Stimulated activated CD4-positive, alpha-beta T cell treated with anti-CD3 and anti-CD28 coated beads, TNF-alpha, amount 100 ng/mL, for 4 hours (primary cell): ENCODE measurements at places on chromosomes 1 and 21.
A peak's percentile ranks its signal among the peaks of the same experiment; 100 is the strongest.

DNA sequence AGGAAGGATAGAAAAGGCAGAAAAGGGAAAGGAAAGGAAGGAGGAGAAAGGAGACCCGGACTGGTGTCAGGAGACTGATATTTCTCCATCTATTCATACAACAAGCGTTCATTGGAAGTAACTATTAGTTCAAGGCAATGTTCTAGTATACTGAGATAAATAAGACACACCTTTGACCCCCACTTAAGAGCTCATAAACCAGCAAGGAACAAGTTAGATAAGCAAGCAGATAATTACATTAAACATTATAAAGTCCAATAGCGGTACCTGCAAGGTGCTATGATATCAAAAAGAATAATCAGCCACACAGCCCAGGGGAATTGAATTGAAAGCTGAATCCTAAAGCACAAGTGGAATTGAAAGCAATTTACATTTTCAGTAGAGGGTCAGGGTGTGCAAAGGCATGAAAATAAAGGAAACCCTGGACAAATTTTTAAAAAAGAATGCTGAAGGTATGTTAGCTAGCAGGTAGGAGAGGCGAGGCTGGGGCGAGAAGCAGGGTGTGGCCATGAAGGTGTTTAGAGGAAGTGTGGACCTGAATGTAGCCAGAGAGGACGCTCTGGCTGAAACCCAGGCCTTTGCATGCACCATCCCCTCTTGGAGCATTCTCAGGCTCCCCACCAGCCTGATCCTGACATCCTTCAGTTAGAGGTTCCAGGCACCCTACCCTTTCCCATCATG is 200.0 kb downstream of the SETD4 start:
- DNase-seq = no peak

DNA sequence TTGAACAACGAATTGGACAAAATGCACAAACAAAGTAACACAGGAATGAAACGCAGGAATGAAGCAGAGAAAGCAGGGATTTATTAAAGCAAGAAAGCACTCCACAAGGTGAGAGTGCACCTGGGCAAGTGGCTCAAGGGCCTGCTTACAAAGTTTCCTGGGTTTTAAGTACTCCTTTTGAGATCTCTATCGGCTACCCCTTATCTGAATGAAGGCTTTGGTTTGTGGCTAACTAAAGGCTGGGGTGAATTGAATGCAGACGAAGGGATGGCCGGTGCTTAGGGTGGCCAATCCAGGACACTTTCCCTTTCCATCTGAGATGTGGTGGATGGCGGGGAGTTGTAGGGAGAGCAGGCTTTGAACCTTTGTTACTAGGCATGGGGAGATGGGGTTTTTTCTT is 151.4 kb upstream of the KIAA0040 start:
- DNase-seq = no peak

- no peak for DNase-seq
Observed at GRCh38 chr1:18861082-18861481, 1.6 kb upstream of the TAS1R2 start.

DNA sequence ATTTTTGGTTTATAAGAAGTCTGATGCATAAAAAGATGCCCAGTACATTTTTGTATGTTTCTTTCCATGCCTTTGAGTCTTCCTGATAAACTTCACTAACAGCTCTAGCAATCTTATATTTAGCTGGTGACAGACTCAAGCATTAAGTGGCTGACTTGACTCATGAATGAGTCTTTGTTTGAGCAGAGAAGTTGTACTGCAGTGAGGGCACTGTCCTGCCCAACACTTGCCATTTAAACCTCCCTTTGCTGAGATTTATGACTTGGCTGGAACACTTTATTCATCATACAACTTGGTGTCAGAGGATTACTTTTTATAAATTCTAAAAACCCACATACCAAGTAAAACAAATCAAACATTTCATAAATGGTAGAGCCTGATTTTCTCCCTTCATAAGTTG is 14.6 kb upstream of the CAMSAP2 start:
- DNase-seq = no peak

- DNase-seq = no peak
Observed at GRCh38 chr1:145689922-145690321, 17.2 kb downstream of the PDZK1 start.

GRCh38 chr21:32192291-32193097 is 86.4 kb downstream of the MIS18A start:
- DNase-seq = no peak

DNA sequence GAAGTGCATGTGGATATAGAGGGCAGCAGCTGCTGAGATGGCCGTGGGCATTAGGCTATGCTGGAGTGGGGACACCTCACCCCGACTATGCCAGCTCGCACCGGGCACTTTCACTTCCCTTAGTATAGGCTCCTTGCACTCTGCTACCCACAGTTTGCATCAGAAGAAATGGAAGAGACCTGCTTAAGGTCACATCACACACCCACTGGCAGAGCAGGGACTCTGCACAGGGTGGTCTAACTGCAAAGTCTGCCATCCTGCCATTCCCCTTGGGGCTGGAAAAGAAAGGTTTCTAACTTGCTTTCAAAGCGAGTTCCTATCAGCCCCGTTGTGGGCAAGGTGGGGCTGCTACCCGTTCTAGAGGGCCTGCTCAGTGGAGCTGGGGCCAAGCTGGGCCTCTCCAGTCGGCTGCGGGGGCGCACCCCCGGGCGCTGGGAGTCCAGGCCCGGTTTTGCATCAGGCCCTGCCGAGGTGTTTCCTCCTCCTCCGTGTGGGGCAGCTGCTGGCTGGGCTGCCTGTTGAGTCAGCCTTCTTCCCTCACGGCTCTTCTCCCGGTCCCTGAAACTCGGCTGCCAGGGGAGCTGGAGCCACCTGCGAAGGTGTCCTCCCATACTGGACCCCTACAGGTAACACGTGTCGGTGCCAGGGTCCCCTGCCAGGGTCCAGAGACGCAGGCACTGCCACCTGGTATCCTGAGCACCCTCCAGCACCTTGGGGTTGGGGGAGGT is at the start of gene SYTL1:
Gene SYTL1 (plus strand): TSS at position 498 of the 728 bp plus-strand sequence. CDS start 3,313 bp downstream, outside the sequence.
- DNase-seq = peak; percentile 48

- no peak for DNase-seq
Observed at GRCh38 chr1:242241936-242242335, 243.0 kb upstream of the MAP1LC3C start.

DNA sequence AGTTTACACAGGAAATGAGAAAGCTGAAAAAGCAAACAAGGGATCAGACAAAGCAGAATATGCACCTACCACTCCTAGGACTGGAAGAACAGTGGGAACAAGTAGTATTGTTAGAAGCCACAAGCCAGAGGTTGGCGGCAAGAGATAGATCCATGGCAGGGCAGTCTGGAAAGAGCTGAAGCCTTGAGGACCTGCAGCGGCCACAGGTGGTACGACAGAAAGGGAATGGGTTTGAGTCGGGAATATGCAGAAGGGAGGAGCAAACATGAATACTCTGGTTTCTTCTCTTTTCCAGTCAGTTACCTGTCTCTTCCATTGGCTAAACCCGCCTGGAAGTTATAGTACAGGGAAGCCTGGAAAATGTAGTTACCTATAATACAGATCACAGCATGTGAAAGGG is 3.9 kb upstream of the PCNX2 start:
- no peak for DNase-seq

DNA sequence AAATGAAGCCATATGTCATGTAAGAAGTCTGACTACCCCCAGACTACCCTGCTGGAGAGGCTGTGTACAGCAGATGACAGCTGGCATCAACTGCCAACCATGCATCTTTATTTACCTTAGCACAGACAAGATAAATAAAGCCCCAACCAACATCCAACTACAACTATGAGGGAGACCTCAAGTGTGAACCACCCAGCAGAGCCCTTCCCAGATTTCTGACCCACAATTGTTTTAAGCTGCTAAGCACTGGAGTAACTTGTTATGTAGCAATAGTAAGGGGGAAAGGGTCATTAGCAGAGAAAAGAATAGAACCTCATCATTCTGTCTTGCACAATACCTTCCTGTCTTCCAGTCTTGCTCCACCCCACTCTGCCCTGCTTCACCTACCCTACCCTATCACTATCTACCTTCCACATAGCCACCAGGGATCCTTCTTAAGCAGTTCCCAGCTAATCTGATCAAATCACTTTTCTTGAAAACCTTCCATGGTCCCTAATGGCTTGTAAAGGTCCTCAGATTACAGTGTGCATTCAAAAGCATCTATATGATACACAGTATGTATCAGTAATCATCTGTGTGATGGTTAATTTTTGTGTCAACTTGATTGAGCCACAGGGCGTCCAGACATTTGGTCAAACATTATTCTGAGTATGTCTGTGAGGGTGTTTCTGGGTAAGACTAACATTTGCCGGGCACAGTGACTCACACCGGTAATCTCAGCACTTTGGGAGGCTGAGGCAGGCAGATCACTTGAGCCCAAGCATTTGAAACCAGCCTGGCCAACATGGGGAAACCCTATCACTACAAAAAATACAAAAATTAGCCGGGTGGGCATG is 19.6 kb upstream of the RBM15 start:
- DNase-seq = no peak

- DNase-seq = peak; percentile 41
Observed at GRCh38 chr1:23343221-23344110, 618 bp downstream of the HNRNPR start.

GRCh38 chr1:247295274-247295684 is 36.4 kb downstream of the ZNF496 start:
- DNase-seq = no peak

- DNase-seq = no peak
Observed at GRCh38 chr1:167477986-167478385, 40.3 kb downstream of the CD247 start.

DNA sequence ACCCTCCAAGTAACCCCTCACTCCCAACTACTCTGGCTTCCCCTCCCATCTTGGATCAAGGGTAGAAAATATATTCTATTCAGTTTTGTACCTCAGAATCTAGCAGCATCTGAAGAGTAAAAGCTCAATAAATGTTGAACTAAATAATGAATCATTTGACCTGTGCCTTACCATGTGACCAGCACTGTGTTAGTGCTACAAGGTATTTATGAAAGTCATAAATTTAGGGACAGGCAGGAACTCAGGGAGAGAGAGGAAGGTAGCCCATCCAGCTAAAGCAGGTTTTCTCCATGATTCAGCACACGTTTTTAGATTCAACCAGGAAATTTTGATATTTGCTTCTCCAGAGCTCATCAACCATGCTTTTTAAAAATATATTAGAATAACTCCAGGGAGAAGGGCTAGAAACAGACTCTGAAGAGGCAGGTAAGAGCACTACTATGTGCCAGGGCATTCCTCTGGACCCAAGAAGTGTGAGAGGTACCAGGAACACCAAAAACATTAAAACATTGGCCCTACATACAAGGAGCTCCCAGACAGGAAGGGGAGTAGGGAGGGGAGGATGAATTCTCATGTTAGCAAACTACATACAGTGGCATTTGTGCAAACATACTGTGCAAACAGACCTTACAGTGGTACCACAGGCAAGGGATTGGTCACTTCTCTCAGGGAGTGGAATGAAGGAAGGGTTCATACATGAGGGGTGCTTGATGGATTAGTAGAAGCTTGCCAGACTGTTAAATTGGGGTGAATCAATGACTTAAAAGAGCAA is 64.3 kb downstream of the FYB2 start:
- no peak for DNase-seq
